ENCODE measurements at places on chromosomes 1 and 21.

DNA sequence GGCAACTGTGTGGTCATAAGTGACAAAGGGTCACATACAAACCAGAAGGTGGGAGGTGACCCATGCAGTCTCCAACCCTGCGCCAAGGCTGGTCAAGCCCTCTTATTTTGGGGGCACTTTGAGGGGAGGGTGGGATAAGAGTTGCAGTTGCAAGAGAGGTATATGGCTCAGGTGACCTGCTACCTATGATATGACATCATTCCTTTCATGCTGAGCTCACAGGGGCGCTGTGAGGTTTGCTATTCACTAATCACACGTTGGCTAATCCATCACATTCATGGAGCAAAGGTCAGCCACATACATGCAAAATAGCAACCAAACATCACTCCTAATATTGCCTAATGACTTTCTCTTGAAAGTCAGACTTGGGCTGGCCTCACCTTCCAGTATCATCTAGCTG lies 72.0 kb upstream of the PAXBP1 start:
- no peak for DNase-seq

GRCh38 chr1:61299463-61299862 lies 217.1 kb downstream of the NFIA start:
- no peak for DNase-seq

DNA sequence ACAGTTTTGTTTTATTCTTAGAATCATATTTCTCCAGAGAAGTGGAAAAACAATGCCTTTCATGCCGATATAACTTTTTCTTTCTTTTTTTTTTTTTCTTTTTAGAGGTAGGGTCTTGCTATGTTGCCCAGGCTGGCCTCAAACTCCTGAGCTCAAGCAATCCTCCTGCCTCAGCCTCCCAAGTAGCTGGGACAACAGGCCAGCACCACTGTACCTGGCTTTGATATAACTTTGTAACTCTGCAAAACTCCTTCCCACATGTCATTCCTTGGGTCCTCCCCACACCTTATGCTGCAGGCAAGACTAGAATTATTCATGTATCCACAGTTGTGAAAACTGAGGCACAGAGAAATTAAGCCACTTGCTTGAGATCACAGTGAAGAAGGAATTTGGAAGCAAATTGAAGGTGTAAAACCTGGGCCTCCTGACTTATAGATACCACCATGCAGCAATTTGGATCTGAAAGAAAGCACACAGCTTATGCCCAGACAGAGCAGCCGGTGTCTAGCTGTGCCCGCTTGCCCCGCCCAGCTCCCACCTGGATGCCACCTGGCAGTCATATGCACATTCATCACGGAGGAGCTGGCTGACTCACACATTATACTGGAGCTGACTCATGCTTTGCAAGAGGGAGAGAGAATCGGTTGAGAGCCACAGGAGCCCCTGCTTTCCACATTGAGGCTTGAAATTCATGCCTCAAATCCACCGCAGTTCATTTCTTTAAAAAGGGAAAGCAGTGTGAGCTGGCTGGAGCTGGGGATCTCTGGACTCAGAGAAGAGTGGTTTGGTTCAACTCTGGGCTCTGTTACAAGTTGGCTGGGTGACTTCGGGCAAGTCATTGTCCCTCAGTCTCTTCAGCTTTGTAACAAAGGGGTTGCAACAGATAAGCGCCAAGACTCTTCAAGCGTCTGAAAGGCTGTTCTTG lies 8.3 kb upstream of the SLC2A1 start:
- no peak for DNase-seq

DNA sequence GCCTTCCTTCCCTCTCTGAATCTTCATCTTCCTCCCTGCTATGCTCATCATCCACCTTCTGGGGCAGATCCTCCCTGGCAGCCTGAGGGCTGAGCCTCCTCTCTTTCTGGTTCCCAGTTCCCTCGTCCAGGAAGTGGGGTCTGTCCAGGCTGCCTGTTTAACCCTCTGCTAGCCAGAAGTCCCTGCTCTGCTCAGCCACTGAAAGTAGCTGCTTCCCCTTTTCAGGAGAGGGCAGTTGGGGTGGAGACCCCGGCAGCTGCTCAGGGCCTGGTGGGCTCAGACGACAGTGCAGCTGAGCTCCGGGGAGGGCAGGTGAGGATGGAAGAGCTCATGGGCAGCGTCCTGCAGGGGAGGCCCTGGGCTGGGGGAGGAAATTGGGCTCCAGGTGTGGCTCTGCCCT lies 43.1 kb upstream of the ETV3 start:
- no peak for DNase-seq

DNA sequence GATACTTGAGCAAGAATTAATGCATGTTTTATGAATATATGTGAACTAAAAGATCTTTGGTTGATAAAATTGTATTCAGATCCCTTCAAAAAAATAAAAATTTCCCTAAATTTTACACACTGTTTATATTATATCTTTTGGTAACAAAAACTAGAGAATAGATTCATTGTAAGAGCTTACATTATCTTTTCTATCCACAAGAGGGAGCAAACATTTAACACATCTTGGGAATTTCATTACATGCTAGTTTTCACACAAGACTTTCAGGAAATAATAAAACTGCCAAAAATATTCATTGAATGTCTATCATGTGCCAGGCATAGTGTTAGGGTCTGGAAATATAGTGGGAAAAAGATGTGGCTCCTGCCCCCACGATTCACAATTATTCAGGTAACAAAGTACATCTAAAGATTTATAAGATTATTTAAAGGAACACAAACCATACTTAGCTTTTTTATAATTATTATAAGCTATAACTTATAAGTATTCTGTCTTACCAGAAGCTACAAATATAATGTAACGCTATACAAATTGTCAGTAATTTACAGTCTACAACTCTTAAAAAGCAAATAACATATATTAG lies 30.6 kb downstream of the FAF1 start:
- no peak for DNase-seq

- no peak for DNase-seq
Measured at GRCh38 chr1:237166593-237167101, 124.7 kb downstream of the RYR2 start.

DNA sequence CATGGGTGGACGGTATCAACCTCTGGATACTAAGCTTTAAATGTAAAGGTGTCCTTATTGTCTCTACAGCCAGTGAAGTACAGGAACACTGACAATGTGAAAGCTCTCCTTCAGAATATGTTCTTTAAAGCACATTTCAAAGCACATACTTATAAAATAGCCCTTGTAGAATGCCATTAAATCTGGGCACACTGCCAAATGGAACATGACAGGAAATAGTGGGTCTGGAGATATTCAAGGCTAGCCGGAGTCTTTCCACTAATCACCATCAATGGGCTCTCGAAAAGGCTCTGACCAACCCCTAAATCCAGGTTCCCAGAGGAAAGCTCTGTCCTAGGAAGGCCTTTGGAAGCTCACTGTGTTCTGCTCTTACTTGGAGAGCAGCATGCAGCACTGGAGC lies 46.6 kb downstream of the PLD5 start:
- DNase-seq: no peak

GRCh38 chr1:63046539-63046938 lies 262.6 kb downstream of the ATG4C start:
- DNase-seq: no peak

- no peak for DNase-seq
Measured at GRCh38 chr1:44988531-44989156, 2.2 kb upstream of the EIF2B3 start.

- DNase-seq: no peak
Measured at GRCh38 chr1:244218220-244218619, 167.1 kb downstream of the ZBTB18 start.

- peak; percentile 56 for DNase-seq
Measured at GRCh38 chr1:23343221-23344110, 618 bp downstream of the HNRNPR start.

GRCh38 chr1:226063977-226064815 lies 1.7 kb downstream of the H3-3A start:
- DNase-seq: peak; percentile 55

DNA sequence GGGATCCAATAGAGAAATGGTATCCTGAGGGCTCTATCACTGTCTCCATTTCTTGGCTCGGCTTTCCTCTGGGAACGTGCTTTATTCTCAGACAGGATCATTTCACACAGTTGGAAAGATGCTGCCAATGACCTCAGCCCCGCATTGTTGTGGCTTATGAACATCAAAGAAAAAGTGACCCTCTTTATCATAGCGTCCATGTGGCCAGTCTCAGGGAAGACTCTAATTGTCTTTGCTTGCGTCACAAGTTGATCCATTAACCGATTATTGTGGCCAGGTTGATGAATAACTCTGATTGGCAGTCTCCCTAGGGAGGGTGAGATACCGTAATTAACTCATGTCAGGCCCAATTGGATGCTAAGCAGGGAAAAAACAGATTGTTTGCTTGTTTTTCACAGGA lies 10.4 kb upstream of the TMEM9 start:
- peak; percentile 20 for DNase-seq

DNA sequence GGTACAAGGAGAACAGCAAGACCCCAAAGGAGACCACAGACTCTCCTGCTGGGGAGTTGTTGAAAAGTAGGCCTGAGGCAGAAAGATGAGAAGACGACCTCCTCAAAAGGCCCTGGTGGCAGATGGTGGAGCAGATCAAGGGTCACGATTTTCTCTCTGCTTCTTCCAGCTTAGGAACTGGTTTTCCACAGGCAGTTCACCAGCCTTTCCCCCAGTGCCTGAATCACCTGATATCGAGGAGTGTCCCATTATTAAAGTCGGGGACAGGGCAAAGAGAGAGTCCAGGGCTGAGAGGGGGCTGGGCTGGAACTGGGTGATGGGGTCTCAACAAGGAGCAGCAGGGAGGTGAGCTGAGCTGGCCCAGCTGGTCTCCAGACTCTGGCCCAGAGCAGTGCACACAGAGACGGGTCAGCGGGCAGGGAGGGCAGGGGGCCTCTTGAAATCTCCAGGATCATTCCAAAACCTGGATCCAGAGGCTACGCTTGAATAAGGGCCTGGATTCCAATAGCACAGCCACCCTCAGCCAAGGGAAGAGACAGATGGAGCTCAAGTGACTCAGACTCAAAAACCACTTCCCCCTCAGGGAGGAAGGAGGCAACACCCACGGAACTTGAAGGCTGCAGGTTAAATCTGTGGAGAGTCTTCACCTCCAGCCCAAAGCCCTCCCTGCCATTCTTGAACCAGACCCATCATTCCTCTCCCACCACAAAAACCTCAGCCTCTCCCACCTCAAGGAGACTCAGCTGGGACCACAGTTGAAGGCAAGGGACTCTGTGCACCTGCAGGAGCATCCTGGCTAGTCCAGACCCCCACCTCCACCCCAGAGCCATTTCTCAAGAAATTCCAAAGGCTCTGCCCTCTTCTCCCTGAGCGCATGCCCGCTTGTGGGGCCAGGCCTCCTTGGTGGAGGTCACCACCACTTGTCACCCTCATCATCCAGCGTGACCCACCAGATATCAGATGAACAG lies at the start of gene S100A5:
S100A5 (minus strand) TSS at position 541 of the 968 bp plus-strand sequence. CDS start 743 bp downstream, outside the sequence.
- DNase-seq: no peak

- DNase-seq: peak; percentile 65
Measured at GRCh38 chr1:48061162-48062136, 64.3 kb upstream of the TRABD2B start.

GRCh38 chr21:25995278-25995677 lies 175.3 kb downstream of the APP start:
- DNase-seq: no peak

DNA sequence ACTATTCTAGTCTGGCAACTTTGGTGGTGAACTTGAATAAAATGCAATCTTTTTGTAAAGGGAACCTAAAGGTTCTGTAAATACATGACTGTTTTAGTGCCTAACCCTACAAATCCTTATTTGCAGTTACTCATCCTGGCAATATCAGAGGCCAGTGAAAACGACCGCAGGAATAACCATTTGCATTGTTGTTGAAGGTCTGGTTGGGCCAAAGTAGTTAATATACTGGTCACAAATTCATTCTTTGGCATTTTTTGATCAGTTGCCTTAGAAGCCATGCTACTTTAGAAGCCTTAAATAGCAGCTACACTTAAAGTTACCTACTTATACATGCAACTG lies 93.7 kb downstream of the AHCTF1 start:
- no peak for DNase-seq

- DNase-seq: peak; percentile 81
Measured at GRCh38 chr1:11650331-11650991, 3.8 kb downstream of the FBXO2 start.

GRCh38 chr1:14366091-14367018 lies 232.1 kb upstream of the KAZN start:
- DNase-seq: peak; percentile 59

GRCh38 chr1:209825591-209826434 lies 2.0 kb upstream of the UTP25 start:
- DNase-seq: no peak

DNA sequence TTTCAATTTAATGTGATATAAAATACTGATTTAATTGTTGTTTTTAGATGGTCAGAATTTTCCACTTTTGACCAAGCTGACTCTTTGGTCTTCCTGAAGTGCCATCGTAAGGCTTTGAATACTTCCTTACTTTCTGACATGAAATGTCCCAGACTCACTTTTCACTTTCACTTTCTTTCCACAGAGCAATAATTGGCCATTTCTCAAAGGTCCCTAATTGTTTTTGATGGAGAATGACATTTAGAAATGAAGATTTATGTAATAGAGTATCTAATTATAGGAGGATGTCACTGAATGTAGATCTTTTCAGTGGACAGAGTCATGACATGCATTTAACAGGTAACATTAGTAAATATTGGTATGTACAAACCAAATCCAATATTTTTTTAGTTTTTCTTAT lies 1141.6 kb downstream of the KCNT2 start:
- no peak for DNase-seq

DNA sequence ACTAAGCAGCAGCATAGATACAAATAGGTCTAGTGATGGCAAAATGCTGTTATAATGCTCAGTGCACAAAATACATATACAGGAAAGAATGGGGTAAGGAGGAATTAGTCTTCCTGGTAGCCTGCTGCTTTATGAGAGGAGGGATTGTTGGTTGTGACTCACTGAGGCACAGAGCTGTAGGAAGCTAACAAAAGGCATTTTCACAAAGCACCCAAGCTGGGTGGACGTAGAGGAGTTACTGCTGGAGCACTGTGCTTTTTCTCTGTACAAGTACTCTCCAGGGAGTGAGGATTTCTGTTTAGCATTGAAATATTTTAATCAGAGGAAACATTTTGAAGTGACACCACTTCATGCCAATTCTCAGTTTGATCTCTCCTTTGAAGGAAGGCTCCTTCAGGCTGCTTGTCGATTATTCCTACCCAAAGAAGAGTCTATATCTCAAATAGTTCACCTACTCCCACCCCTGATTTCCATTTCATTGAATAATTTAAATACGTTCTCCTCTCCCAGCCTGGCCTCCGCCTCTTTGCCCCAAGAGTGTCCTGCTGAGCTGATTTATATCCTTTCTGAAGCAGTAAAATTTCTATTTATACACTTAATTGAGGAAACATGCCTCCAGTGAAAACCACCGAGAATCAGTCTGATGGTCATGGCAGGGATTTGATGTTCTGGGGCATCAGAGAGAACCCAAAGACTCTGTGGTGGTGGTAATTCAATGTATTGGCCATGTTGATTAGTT lies 271.9 kb downstream of the HHAT start:
- no peak for DNase-seq
